ENCODE measurements at places on chromosomes 11 and 22.

GRCh38 chr11:71251761-71252268 is 562 bp downstream of the SHANK2 start:
- DNase-seq = no peak

DNA sequence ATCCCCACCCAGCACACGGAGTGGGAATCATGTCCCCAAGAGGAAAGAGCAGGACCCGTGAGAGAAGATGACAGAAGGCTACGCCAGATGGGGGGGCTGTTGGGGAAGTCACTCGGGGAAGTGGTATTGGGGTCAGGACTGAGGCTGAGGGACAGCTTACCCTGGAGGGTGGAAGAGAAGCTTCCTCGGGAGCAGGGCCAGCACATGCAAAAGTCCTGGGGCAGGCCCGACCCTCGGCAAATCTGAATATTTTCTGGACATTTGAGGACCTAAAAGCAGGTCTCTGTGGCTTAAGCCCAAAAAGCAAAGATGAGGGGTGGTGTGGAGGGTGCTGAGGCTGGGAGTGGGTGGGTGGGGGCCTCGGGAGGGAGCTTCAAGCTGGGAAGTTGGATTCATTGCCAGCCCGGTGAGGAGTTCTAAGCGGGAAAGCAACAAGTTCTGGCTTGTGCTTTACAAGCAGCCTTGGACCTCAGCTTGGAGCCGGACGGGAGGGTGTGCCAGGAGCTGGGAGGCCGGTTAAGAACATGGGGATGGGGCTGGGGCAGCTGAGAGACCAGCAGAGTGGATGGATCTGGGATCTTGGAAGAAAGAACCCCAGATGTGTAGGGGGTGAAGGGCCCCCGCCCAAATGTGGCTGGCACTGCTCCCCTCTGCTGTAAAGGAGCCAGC is 34.9 kb downstream of the GRAMD4 start:
- DNase-seq = no peak

GRCh38 chr11:127270851-127271250 is 270.3 kb upstream of the KIRREL3 start:
- no peak for DNase-seq

- no peak for DNase-seq
These were observed 72.6 kb upstream of the TCF20 start for GRCh38 chr22:42343121-42343454.

GRCh38 chr11:85109141-85109540 is 518.0 kb downstream of the DLG2 start:
- no peak for DNase-seq

DNA sequence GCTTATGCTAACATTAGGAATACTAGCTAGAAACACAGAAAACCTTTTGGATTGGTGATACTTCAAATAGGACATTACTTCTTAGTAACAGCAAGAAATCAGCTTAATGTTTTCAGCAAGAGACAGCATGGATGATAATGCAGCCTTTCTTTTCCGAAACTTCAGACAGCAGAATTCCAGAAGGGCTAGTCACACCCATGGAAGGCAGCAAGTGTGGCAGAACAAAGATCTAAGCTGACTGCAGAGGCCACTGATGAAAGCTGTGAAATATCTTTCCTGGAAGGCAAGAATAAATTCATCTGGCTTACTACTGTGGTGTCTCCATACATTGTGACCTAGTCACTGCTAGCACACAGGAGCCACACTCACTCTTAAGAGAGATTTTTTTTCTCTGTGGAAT is 100.3 kb downstream of the CCDC83 start:
- DNase-seq = no peak

GRCh38 chr11:61834278-61835048 is 6.4 kb downstream of the FADS2 start:
- DNase-seq = no peak

GRCh38 chr22:32777987-32778386 is 23.5 kb upstream of the TIMP3 start:
- no peak for DNase-seq

GRCh38 chr11:10351765-10352641 is 47.1 kb downstream of the ADM start:
- DNase-seq = no peak

- no peak for DNase-seq
These were observed 72.2 kb downstream of the CWF19L2 start for GRCh38 chr11:107385361-107385981.

- DNase-seq = no peak
These were observed 195.9 kb downstream of the SWAP70 start for GRCh38 chr11:9859554-9860305.

- DNase-seq = no peak
These were observed 53.6 kb downstream of the PTPRJ start for GRCh38 chr11:48033918-48034341.

- no peak for DNase-seq
These were observed 98.8 kb downstream of the PKNOX2 start for GRCh38 chr11:125263268-125263790.

DNA sequence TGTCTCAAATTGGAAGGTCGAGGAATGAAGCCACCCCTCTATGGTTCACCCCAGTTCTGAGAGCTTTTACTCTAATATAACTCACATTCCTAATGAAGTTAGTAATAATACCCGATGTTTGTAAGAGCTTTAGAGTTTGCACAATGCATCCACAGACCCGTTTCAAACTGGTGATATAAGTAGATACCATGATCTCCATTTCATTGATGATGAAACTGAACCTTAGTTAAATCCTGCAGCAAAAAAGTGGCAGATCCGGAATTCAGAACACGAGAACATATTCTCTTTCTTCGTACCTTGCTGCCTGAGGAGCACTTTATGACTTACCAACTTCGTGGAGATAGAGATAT is 757 bp upstream of the RBFOX2 start:
- DNase-seq = no peak

- DNase-seq = no peak
These were observed 46.3 kb upstream of the ANO3 start for GRCh38 chr11:26285608-26286007.

DNA sequence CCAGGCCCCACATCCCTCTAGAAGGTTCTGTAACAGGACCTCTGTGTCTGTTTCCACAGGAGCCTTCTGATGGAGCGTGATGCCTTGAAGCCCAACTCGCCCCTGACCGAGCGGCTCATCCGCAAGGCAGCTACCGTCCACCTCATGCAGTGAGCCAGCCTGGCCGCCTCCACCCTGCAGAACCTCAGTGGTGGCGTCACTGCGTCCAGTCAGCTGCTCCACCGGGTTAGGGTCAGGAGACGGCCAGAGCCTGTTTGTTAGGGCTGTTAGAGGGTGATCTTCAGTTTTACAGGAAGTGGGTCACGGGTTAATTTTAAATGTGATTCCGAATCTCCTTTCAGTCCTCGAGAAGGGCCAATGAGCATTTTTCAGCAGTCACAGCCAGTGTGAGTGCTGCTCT is 3.9 kb upstream of the GTSE1 start:
- DNase-seq = no peak

GRCh38 chr22:22917377-22917776 is 29.8 kb downstream of the IGLL5 start:
- DNase-seq = no peak

GRCh38 chr11:68673991-68674390 is 10.4 kb upstream of the GAL start:
- DNase-seq = no peak

DNA sequence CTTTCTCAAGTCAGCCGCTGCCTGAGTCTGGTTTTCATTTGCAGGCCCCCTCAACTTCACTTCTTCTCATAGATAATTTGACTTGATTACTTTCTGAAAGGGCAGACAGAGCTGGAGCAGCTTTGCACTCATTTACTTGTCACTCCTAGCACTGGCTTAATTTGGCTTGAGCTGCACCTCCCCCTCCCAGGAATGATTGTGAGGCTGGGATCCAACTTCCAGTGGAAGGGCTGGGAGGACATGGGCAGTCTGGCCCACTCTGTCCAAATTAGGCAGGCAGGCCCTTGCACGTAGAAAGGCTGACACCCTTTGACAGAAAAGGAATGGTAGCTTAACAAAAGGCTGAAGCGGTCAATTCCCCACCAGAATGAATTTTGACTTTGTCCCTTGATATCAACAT is 453.9 kb downstream of the ETS1 start:
- DNase-seq = no peak

DNA sequence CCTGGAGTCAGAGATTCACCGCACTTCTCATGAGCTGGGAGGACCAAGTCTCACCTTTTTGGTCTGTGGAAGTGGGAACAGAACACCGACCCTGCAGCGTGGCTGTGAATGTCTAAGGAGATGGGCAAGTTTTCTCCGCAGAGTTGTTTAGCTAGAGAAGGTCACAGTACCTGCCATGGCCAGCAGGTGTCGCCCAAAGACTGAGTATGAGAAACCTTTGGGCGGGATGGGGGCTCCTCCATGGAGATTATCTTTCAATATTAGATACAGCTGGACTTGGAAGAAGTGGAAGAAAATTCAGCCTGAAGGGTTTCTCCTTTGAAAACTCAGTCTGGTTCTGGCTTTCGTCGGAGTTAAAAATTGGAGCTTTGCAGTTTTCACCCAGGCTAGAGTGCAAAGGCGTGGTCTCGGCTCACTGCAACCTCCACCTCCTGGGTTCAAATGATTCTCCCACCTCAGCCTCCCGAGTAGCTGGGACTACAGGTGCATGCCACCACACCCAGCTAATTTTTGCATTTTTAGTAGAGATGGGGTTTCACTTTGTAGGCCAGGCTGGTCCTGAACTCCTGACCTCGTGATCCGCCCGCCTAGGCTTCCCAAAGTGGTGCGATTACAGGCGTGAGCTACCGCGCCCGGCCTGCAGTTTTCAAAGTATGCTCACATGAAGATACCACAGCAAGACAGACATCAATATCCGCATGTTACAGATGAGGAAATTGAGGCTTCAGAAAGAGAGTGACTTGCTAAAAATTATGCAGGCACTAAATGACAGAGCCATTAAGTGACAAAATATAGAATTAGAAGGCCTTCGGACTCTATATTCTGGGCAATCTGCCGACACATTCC is 10.7 kb upstream of the DSCAML1 start:
- DNase-seq = peak; percentile 21

- DNase-seq = no peak
These were observed 4.2 kb downstream of the MB start for GRCh38 chr22:35612903-35613302.

Data from NCI-H1048 (cell line).